HTR-8/SVneo (cell line): ENCODE measurements at places on chromosomes 6 and 20.

- no peak for DNase-seq
Measured at GRCh38 chr20:62198496-62198895, 15.7 kb downstream of the MTG2 start.

DNA sequence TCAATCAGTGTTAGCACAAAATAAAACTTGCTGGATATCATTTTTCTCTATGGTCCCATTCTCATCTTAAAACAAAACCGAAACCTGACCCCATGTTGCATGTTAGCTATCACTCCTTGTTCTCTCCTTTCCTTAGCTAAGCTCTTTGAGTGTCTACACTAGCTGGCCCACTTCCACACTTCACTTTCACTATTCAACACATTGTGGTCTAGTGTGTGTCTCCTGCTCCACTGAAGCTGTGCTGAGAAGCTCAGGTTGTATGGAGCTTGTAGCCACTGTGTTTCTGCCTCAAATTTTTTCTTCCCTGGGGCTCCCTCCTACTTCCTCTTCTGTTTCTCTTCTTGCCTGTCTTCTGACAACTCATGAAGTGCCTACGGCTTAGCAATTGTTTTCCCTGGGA lies 223.0 kb downstream of the NKAIN2 start:
- no peak for DNase-seq

DNA sequence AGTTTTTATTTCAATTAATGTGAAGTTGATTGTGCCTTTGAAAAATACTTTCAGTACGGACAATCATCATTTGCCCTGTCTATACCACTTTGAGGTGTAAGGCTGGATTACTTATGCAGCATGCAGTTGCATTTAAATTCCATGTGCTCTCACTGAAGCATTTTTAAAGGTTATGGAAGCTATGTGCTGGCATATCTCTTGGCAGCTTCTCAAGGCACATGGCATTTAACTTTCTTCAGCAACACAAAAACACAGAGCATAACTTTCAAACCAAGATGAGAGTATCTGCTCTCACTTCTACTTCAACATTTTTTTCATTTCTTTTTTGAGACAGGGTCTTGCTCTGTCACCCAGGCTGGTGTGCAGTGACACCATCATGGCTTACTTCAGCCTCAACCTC lies 360.6 kb upstream of the RUNX2 start:
- no peak for DNase-seq

DNA sequence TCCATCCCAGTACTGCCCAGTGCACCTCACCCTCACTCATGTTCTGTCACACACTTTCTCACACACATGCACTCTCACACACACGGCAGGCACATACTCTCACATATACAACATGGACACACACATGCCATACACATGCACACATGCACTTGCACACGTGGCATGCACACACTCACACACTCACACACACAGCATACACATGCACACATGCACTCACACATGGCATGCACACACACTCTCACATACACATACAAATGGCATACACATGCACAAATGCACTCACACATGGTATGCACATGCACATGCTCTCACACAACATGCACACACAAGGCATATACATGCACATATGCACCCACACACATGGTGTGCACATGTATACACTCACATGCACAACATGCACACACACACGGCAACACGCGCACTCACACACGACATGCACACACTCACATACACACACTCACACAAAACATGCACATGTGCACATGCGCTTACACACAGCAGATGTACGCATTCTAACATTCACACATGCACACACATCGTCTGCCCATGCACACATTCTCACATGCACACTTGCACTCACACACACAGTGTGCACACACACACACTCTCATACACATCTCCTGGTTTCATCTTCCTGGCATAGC lies 131.7 kb upstream of the THBS2 start:
- DNase-seq = no peak

- no peak for DNase-seq
Measured at GRCh38 chr6:115712291-115712961, 348.3 kb downstream of the FRK start.

DNA sequence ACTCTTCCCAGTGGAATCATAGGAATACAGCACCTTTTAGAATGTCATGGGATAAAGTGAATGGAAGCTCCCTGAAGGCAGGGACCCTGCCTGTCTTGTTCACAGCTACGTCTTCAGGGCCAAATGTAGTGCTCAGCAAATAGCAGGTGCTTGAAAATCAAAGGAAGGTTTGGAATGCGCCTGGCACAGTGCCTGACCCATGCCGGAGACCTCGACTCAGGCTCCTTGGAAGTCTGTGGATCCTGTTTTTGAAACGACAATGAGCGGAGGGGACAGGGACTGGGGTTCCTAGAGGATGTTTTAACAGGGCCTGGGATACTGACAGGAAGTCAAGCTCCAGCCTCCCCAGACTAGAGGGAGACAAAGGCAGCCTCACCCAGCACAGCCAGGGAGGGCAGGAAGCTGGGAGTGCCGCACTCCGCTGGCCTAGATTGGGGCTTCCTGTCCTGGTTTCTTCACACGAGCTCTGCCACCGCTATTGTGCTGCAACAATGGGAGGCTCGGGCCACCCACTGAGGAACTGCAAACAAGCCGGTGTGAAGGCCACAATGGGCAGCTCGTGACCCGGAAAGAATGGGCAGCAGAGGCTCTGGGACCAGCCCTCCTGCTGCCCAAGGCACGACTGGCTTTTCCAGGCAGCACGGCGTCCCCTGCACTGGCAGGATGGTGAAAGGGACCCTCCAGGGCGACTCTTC lies 76.7 kb downstream of the PREX1 start:
- DNase-seq = no peak

GRCh38 chr20:17726902-17727301 lies 27.1 kb downstream of the BANF2 start:
- no peak for DNase-seq

GRCh38 chr6:100078509-100078908 lies 84.5 kb upstream of the MCHR2 start:
- DNase-seq = no peak

DNA sequence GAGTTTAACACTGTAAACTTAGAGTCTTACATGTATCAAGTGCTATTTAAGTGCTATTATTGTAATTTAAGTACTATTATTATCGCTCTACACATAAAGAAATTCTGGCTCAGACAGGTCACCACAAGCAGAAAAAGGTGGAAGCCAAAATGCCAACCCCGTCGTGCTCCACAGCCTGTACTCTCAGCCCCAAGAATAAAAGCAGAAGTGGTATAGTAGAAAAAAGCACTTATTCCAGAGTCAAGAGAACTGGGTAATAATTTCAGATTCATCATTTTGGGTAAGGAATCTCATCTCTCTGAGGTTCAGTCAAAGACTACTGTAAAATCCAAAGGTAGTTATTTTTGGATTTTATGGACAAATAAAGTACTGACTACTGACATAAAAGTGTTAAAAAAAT lies 943 bp downstream of the ZUP1 start:
- DNase-seq = no peak

DNA sequence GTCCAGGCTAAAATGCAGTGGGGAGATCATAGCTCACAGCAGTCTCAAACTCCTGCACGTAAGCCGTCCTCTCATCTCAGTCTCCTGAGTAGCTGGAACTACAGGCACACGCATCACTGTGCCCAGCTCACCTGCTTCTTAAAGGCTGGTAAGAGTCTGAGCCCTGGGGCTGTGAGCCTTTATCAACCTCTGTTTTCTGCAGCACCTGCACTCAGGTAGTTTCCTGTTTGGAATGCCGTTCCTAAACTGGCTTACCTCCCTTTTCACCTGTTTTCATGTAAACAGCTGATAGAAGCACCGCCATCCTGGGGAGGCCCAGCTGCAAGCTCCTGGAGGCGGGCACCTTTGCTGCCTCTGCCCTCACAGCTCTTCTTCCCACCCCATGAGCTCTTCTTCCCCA lies 45.4 kb downstream of the SLC24A3 start:
- no peak for DNase-seq

DNA sequence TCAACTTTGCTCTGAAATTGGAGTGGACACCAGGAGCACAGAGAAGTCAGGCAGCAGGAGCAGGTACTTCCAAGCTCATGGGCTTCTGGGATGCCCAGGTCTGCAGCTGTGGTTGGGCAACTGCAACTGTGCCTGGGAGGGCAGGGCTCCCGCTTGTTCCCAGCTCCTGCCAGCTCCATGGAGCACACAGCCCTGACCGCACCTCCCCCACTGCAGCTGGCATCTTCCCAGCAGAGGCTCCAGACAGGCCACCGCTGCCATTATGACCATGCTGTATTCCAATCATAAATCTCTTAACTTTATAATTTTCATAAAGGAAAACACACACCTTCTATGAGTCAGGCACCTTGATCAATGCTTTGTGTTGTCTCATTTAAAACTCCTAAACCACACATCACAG lies 36.9 kb downstream of the STK38 start:
- no peak for DNase-seq

DNA sequence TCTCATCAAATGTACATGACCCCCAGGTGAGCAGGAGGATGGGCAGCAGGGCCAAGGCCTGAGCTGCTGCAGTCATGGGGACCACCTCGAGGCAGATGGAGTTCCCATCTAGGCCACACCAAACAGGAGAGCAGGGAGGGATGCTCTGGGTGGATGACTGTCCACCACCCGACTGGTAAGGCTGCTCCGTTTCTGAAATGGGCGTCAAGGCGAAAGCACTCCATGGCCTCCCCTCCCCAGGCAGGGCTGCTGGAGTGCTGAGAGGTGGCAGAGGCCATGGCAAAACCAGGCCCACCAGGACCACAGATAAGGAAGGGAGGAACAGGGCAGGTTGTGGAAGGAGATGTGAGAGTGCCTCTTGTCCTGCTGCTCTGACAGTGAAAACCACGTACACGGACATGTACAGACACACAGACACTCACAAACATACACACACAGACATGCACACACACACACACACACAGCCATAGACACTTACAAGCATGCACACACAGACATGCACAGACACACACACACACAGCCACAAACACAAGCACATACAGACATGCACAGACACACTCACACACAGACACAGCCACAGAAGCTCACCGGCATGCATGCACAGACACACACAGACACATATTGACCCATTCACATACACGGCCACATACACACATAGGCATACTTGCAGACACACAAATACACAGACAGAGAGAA lies 93.2 kb downstream of the PSMG4 start:
- DNase-seq = no peak

DNA sequence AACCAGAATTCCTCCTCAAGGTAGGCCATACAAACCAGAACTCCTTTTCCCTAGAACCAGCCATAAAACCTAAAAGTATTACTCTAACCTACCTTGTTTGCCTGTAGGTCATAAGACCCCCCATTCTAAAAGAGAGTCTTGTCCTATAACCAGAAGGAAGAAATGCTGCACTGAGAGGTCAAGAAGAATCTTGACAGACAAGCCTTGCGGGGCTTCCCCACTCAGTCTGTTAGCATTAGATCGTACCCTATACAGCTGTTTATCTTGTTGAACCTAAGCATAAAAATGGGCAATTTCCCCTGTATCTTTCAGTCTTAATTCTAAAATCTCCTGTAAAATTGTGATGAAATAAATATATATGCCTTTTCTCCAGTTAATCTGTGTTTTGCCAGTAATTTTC lies 52.3 kb upstream of the HFE start:
- DNase-seq = no peak

DNA sequence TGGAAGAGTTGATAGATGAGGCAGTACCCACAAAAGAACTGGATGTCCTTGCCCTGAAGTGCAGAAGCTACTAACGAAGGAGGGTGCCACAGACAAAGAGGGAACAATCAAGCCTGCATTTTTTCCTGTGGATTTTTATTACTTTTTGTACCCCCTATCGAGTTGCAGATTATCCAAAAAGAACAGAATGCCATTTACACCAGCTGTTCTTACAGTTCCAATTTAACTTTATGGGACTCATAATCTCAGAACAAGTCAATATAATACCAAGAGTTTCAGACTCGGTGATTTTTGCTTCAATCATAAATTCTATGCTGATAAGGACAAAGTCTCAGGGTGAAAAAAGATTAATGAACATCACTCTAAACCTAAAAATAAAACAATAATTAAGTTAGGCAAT lies 4.0 kb upstream of the CNKSR3 start:
- no peak for DNase-seq

GRCh38 chr6:44480097-44480541 lies 92.6 kb downstream of the CDC5L start:
- no peak for DNase-seq

DNA sequence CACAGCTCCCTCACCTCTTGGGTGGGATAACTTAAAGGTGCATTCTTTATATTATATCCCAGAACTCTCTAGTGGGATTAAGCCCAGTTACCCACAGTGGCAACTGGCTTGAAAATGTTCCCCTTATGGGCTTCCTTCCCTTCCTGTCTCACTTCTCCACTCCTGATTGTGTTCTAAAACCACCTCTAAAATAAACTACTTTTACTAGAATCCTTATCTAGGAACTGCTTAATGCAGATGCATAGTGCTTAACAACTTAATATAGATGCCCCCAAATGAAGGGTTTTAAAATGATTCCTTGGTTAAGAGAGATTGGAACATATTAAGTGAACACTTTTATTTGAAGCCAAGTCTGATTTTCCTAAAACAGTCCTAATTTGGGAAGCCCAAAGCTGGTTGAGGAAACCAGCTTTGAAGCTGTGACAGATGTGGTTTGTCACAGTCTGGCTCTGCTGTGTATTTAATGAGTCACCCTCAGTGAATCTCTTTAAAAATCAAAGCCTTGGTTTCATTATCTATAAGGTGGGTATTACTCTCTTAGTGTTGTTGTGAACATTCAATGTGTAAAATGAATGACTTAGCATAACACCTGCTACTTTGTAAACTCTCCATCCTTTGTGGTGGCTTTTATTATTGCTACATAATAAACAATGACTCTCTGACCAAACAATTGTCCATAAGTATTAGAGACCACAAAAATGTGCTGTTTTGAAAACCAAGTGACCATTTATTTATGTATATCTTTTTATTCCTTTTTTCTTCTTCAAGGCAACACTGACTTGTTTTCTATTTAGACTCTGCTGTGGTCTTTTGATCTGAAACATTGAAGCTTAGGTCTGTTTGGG lies 24.4 kb downstream of the PLCB1 start:
- no peak for DNase-seq

GRCh38 chr6:129638686-129639085 lies 71.3 kb downstream of the ARHGAP18 start:
- DNase-seq = no peak

GRCh38 chr20:42875581-42875980 lies 314.1 kb downstream of the PTPRT start:
- no peak for DNase-seq

- no peak for DNase-seq
Measured at GRCh38 chr6:66103354-66103753, 396.3 kb upstream of the EYS start.

DNA sequence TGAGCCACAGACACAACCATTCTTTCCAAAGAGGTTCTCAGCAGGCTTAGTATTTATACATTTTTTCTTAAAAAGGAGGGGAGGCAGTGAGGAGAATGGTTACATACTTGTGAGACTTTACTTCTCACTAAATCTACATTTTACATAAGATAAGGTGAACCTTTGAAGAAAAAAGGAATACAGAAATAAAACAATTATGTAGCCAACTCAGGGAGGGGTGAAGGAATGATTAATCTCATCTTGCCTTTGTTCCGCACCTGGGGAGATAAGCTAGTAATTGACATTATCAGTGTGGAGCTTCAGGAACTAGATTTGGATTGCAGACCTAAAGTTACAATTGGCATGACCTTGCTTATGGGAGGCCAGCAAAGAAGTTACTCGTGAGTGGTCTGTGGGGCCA lies 221.8 kb upstream of the GGTLC1 start:
- DNase-seq = no peak

- DNase-seq = peak; percentile 5
Measured at GRCh38 chr6:104613416-104614001, 246.2 kb downstream of the HACE1 start.
